A673 (cell line): ENCODE measurements at places on chromosomes 2 and 18.

DNA sequence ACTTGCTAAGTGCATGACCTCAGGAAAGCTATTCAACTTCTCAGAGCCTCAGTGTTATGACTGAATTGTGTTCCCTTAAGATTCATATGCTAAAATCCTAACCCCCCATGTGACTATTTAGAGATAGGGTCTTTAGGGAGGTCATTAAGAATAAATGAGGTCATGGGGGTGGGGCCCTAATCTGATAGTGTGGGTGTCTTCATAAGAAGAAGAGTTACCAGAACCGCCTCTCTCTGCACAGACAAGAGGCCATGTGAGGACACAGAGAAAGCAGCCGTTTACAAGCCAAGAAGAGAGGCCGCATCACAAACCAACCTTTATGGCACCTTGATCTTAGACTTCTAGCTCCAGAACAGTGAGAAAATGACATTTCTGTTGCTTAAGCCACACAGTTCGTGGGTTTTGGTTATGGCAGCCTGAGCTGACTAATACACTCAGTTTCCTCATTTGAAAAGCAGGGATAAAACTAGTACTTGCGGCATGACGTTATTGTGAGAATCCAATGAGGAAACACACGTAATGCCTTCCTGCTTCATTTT lies 9.9 kb downstream of the SH2D6 start:
- no peak for DNase-seq

DNA sequence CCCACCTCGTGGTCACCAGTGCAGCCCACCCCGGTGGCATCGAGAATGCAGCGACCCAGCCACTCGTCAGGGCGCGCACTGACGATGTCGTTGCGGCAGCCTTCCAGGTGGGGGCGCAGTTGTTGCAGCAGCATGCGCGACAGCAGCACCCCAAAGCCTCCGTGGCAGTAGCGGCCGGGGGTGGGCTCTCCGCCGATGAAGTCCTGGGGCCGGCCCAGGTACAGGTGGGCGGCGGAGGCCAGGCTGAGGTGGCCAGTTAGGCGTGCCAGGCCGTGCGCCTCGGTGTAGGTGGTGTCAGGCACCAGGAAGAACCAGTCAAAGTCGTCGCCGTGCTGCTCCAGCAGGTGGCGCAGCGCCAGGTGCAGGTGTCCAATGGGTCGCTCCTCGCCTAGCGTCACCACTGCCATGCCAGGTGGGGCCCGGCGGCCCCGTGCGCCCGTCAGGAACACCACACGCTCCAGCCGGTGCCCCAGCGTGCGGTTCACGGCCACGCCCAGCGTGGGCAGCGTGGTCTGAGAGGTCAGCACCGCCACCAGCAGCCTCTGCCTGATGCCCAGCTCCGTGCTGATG lies 1.9 kb downstream of the CHPF start:
- DNase-seq: peak; percentile 75

GRCh38 chr2:238507836-238508235 lies 81.1 kb downstream of the ASB1 start:
- no peak for DNase-seq

DNA sequence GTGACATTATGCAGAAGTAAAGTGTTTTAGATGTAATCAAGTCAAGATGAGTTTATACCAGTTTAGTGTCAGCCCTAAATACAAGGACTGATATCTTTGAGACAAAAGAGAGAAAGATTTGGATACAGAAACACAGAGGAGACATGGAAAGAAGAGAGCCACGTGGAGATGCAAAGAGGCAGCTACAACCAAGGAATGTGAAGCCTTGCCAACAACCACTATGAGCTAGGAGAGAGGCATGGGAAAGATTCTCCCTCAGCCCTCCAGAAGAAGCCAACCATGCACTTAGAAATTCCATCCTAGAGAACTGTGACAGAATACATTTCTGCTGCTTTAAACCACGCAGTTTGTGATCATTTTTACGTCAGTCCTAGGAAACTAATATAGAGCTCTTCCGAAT lies 217.2 kb downstream of the DOK6 start:
- DNase-seq: no peak

- DNase-seq: no peak
Observed at GRCh38 chr18:62537042-62537894, 14.4 kb downstream of the ZCCHC2 start.

DNA sequence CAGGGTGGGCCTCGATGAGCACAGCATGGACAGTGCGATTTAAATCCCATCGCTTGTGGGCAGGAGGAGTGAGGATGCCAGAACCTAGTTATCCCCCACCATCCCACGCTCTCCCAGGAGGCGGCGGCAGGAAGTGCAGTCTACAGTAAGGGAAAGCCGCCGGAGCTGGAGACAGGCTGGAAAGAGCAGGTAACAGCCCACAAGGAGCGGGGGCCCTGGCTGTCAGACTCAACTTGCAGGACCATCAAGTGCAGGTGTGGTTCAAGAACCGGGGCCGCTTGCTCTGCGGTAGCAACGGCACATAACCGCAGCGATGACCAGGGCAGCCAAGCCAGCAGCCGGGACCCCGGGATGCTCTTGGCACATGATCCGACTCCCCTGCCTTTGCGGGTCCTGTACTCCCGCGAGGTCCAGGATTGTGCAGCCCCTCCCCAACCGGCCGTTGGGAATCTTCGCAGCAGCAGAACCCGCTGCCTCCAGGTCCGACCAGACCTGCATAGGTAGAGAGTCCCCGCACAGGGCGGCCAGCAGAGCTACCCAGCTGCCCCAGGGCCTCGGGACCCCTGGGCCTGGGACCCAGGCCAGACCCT lies 82.1 kb downstream of the BIN1 start:
- DNase-seq: peak; percentile 39

DNA sequence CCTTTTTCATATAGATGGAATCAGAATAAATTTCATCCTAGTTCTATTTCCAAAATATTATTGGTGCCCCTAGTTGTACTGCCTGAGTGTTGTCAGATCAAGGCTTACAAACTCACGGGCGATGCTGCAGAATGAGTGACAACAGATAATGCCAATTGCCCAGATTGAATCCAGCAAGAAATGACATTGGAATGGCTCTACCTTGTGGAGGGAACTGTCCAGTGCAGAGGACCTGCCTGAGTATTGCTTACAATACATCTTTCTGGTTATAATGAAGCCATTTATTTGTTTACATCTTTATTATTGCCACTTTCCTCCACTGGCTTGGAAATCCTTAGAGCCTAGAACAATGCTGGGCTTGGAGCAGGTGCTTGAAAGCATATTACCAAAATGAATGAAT lies 7.8 kb upstream of the IL1R2 start:
- DNase-seq: peak; percentile 22

DNA sequence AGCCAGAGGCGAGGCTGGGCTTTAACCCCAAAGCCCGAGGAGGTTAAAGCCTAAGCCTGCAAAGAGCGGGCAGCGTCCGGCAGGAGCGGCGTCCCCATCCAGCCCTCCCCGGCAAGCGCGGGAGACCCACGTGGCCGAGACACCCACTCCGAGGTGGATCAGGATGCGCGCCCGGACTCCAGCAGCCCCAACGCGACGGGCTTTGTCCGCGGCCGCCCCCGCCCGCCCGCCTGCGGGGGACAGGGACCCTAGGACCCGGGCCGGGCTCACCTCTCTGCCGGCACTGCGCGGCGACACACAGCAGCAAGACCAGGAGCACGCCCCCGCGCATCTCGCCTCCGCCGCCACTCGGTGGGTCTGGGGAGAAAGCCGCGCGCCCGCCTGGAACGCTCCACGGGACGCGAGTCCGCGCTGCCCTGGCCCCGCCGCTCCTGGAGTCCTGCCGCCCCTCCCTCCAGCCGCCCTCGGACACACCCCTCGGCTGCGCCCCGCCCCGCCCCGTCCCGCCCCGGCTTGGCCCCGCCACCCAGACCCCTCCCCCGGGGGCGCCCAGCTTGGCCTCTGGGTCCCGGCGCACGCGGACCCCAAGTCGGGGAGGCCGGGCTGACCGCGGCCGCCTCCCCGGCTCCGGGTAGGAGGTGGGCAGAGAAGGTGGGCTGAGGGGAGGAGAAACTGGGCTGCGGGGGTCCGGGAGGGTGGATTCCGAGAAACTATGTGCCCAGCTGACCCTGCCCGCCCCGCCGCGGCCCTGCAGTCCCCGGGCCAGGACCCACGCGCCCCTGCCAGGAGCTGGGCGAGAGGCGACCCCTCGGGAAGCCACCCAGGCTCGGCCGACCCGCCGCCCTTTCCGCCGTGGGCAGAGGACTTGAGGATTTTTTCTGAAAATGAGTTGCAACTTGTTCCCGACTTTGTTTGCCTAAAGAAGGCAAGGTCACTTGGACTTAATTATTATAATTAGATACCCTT lies at the start of gene LAMA1:
TSS of gene LAMA1 (minus strand) at position 408 of the 966 bp plus-strand sequence. CDS start at position 331, 77 bp downstream.
- DNase-seq: no peak

DNA sequence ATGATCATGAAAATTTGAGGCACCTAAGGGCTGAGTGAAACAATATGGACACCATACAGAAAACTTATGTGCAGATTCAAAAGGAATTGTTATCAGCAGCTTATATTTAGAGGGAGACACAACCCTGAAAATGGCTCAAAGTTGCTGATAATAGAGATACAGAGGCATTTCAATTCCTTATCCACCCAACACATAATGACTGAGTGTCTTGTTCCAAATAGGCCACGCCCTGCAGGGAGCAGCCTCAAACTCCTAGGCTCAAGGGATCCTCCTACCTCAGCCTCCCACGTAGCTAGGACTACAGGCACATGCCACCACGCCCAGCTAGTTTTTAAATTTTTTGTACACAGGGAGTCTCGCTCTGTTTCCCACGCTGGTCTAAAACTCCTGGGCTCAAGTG lies 79.0 kb downstream of the LBH start:
- DNase-seq: no peak

DNA sequence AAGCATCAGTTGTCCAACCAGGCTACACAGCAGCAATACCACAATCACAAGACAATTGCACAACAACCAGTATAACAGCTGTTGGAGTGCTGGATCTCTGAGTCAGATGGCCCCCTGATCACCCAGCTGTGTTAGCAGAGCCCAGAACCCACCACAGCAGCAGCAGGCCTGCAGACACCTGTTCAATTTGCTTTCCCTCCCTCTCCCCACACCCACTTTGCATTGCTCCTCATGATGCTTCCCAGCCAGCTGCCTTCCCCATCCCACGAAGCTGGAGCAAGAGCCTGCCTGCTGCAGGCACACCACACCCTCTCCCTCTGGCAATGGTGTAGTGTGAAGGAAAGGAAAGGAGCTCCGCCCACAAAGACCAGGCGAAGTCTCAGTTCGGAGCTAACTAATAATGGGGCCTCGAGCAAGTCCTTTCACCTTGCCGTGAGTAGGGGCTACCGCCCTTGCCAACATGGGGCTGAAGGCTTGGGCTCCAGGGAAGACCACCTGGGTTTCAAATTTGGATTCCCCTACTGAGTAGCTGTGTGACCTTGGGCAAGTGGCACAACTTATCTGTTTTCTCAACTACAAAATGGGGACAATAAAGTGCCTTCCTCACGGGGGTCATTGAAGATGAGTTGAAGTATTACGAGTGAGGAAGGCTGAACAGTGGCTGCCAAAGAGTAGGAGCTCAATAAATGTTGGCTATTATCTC lies 19.4 kb upstream of the ZBTB7C start:
- DNase-seq: no peak

GRCh38 chr2:124480958-124481357 lies 455.9 kb downstream of the CNTNAP5 start:
- no peak for DNase-seq

GRCh38 chr18:75204269-75204731 lies 4.6 kb downstream of the PTGR3 start:
- no peak for DNase-seq

DNA sequence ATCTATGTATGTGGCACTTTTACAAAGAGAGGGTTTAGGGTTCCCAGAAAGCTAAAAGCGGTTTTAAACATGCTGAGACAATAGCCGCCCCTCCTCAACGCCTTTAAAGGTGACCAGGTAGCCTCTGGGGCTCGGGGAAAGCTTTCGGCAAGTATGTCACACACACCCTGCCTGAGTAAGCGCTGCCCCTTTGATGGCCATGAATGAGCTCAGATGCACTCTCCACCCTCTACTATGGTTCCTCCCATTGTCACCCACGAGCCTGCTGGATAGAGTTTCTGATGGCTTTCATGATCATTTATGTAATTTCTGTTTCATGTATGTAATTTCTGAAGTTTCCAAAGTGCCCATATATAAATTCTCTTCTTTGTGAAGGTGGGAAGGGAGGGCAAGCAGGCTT lies 44.1 kb upstream of the GRHL1 start:
- no peak for DNase-seq

DNA sequence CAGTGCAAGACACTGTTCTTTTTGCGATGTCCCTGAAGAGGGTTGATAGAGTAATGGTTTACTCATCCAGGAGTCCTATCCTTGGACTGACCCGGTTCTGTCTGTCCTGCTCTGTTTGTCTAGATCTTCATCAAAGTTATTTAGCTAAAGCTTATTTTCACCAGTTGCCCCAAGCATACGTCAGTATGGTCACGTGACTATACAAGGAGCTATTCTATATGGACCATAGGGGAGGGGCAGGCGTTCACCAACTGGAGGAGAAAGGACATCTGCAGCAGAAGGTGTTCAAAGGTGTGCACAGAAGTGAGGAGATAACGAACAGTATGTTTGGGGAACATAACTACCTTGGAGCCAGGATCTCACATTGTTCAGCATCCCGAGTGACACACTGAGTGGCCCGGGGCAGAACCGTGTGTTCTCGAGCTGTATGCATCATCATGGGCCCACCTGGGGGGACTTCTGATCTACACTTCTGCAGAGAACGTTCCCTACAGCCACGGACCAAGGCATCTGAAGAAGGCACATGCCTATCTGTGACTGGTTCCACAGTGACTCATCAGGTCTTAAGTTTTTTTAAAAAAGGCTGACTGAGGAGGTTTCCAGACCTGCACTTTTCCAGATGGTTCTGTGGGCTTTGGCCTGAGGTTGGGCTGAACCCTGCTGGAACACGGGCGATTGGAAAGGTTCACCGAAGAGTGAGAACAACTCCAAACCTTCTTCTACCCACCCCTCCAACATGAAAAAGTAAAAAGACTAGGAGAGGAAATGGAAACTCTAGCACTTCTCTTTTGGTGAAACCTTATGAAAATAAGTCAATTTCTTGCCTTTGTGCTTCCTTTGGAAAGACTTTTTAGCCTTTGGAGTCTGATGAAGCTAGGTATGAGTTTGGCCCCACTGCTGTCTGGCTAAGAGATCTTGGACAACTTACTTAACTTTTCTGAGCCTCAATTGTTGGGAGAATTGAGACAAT lies 68.6 kb upstream of the YWHAQ start:
- no peak for DNase-seq

- peak; percentile 18 for DNase-seq
Observed at GRCh38 chr2:186887107-186888090, 38.4 kb upstream of the ZSWIM2 start.

DNA sequence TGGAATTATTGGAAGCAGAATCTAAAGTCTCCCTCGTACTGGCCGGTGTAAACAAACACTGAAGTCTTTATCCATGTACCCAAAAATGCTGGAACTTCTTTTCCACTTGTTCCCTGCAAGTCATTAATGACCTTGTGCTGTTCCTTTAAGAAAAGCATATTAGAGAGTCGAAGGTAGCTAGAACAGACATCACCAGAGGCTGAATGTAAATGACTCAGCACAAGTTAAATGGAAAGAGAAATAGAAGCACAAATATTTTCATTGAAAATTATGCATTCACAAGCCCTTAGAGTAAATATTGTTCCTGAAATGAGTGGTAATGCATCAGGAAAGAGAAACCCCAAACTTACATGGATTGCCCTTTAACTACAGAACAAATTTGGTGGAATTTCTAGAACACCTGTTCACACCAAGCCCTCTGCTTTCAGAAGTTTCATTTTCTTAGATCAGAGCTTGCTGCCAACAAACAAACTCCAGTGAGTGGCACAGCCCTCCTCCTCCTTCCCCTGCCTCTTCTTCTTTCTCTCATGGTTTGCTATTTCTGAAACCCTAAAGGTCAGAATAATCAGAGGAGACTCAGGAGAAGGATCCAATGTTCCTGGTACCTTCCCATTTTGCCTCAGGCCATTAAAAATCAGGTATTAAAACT lies 264.3 kb downstream of the TXNL1 start:
- DNase-seq: no peak
